ENCODE measurements at places on chromosomes 5 and 9. TPM values are rescaled to one million over a fixed set of nuclear protein-coding genes. Genes with fewer than 3 reads are reported as not detected.

Gene IFNA2
- not detected for total RNA-seq

Gene MSH3
- 11.7 TPM for total RNA-seq

DNA sequence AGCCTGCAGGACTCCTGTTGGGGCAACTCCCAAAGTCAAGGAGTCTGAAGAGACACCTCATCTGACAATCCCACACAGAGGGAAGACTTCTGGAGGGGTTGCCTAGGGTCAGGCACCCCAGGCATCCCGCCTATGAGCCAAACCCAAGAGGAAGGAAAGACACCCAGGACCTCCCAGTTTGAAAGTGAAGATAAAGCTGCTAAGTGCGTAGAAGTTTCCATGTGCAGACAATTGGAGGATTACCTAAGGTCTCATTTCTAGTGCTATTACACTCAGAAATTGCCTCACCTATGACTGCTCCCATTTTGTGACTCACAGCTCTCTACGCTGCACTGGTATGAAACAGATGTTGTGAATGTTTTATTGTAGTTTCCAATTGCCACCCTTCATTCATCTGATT lies 322.9 kb downstream of the SLIT3 start:
- no peak for DNase-seq

- no peak for DNase-seq
These were observed 59.7 kb downstream of the TENT4A start for GRCh38 chr5:6772886-6773285.

DNA sequence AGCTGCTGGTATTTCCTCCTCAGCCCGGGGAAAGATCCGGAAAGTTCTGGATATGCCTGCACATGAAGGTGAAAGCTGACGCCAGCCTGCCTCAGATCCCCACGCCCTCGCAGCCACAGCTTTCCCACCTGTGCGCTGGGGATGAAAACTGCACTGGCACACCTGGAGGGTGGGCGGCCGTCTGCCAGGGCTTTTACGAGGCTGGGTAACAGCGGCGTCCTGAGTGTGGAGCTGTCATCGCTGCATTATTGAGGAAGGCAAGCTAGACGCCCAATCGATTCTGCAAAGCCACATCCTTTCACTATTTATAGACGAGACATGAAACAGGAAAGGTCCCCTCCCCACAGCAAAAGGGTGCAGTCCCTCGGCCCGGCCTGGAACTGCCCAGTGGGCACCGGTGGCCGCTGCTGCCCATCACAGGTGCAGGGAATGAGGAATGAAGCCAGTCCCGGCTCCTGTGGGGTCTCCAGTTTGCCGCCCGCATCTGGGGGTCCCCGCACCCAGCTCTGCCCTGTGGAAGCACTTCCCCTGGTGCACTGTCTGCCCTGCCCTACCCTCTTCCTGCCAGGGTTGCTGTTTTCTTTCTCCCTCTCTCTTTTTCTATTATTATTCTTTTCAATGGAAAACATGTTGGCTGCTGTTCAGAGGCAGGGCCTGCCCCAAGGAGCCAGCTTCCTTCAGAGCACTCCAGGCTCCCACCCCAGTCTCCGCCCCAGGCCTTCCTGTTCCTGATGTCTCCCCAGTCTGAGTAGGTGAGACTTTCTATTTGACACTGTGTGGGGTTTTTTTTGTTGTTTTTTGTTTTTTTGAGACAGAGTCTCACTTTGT lies 7.0 kb downstream of the NOTCH1 start:
- DNase-seq = peak; percentile 90

GRCh38 chr9:127204771-127205470 lies 59.7 kb upstream of the GARNL3 start:
- DNase-seq = peak; percentile 59

- no peak for DNase-seq
These were observed 16.9 kb upstream of the TMEM250 start for GRCh38 chr9:136135326-136136126.

DNA sequence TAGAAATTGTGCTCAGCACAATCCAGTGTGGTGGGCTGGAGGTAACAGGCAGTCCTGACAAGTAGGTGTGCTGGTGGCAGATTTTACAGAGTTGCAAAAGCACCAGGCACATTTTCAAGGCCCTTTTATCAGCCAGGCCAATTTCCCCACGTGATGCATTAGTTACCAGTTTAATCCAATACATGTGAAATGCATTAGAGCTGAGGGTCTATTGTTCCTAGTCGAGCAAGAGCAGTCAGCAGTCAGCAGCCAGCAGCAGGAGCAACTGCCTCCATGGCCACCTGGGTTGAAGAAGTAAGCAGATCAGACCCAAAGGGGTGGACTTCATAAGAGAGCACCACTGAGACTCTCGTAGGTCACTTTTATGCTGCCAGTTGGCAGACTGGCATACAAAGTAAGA lies 76.7 kb downstream of the EPB41L4A start:
- no peak for DNase-seq

- no peak for DNase-seq
These were observed 166.3 kb downstream of the TMEM167A start for GRCh38 chr5:82910905-82911304.

GRCh38 chr5:141430332-141431113 lies at the start of gene PCDHGA12:
TSS of gene PCDHGA12 (plus strand) at chr5:141430507. CDS start at chr5:141430760, 253 bp downstream.
- no peak for DNase-seq

DNA sequence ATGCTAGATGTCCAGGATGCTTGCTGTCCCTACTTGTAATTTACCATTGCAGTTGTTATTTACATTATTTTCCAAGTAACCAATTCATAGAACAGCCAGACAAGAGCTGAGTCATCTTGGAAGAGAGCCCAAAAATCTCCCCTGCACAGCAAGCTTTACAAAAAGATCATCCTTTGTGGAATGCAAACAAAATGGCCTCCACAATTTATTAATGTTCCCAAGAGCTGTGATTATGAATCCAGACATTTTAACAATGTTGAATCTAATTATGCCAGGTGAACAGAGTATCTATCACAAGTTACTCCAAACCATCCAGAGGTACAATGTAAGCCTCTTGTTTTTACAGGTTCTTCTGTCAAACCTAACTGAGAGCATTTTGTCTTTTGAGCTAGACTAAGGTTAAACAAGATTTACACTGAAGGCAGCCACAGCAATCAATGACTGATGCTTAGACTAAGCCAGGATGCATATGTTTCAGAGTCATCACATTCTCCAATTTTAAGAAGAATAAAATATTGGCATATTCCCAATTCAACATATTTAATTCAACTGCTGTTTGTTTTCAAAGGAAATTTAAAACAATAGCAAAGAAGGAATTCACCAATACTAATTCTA lies 95.3 kb upstream of the SLC12A2 start:
- DNase-seq = no peak

DNA sequence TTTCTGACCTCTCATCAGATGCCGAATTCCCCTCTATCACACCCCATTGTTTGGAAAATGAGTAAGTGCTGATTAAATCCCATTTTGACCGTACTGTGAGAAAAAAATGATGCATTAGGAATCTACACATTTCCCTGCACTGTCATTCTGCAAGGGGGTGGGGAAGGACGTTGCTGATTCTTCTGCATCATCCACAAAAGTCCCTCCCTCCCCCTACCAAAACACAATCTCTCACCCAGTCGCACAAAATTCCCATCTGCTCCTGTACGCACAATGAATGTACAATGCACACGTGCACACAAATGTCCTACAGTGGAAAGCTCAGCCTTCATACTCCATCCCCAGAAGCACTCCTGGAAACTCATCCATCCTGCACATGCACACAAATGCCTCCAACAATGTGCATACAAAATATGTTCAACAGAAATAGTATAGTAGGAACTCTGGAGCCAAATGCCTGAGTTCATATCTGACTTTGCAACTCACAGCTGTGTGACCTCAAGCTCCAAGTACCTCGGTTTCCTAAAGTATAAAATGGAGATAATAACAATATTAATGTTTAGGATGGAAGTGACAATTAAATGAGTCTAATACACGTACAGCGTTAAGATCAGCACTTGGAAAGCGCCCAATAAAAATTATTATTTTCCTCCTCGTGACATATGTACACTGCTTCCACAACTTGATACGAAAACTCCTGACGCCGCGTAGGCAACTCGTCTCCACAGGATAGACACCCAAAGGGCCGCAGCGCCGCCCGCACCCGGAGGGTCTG lies 809 bp downstream of the TNIP1 start:
- peak; percentile 11 for DNase-seq

GRCh38 chr5:83281658-83282057 lies 189.9 kb upstream of the VCAN start:
- DNase-seq = no peak
